ENCODE measurements at places on chromosomes 3 and 15.

DNA sequence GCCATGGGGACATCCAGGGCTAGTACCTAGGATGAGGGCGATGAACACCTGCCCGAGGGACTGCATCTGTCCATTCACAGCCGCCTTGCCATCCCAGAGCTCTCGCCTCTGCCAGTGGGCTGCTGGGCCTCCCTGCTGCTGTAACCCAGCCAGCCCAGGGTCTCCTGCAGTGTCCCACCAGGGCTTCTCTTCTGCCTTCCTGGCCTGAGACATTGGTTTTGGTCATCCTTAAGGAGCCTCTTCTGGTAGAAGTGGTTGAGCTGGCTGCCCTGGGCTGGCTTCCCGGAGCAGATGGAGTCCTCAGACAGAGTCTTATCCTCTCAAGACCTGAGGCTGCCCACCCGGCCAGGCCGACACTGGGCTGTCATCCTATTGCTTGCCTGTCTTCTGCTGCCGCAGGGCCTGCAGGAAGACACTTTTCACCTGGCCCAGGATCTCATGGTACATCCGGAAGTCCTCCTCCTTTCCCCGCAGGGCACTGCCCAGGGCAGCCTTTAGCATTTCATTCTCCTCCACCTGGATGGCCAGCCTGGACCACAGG, 6.1 kb upstream of the HHATL start:
- DNase-seq = no peak

GRCh38 chr3:115325539-115325938, 178.5 kb upstream of the ZBTB20 start:
- no peak for DNase-seq

DNA sequence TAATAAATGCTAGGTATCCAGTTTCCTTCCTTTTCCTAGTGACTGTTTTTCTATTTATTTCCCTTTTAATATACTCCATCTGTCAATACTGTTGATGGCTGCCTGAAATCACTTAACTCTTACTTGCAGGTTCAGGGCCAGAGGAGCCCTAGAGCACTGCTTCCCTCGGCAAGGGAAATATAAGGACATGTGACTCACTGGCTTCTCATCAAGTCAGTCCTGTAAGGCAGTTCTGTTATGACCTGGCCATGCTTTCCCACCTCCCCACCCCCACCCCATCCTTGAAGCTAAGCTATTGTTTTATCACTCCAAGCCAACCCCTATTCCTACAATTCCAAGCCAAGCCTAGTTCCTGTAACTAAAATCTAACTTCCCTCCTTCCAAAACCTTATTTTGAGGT, 800.7 kb downstream of the ROBO1 start:
- no peak for DNase-seq

GRCh38 chr15:65260968-65261367, 25.7 kb downstream of the PARP16 start:
- DNase-seq = no peak

- no peak for DNase-seq
Observed at GRCh38 chr15:72227720-72228119, 3.3 kb downstream of the PKM start.

DNA sequence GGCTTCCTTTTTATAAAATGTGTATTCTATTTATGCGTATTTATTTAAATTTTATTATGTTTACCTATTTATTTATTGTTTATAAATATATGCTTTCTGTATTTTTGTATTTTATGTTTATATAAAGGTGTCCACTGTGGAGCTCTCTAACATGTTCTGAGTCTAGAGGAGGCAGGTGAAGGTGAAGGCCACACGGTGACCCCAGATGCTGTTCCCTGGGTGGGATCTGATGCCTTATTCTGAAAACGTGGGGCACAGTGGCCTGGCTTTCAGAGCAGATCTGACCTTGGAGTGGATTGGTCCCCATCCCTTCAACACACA, 104.7 kb upstream of the SLC7A14 start:
- DNase-seq = no peak

GRCh38 chr3:29764603-29765254, 483.9 kb downstream of the RBMS3 start:
- DNase-seq = no peak

- no peak for DNase-seq
Observed at GRCh38 chr15:65695081-65695480, 73.3 kb downstream of the SLC24A1 start.

DNA sequence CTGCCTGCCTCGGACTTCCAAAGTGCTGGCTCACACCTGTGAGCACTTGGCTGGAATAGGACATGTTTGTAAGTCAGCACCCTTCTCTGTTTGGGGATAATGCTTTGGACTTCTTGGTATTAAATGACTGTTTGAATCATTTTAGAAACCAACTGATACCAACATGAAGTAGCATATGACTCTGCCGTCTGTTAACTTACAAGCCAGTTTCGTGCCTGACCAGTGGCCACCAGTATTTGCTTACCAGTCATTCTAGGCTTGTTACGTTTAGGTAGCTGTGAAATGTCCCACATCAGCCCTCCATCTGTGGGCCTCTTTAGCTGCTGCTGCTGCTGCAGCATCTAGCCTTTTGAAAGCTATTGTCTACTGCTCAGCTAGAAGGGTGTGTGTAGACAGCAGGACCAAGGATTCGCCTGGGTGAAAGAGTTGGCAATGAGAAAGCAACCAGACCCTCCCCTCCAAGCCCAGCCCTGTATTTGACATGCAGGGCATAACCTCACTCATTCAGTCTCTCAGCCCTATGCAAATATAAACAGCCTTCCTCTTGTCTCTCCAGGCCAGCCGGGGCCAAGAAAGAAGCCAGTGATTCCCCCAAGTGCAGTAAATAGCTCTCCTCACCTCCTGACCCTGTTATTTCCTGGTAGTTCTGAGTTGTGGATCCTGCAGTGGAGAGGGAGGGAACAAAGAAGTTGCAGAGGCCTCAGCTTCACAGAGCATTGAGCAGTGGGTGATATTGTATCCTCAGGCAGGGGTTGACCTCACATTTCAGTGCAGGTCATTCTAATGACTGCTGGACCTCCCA, 51.0 kb downstream of the NKIRAS1 start:
- no peak for DNase-seq

DNA sequence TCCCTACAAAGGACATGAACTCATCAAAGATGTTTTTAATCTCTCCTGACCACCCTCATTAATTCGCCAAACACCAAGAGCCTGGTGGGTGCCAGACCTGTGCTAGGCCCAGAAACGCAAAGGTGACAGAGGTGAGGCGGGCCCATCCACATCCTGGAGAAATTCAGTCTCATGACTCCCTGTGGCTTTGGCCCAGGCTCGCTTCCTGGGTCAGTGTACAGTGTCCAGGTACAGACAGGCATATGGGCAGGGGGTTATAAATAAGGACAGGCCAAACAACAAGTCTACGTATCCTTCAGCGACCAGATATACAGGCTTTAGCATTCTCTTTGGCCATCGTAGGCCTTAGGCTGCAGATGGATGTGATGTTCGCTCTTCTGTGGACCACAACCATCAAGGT, 945 bp upstream of the PLA2G4F start:
- no peak for DNase-seq

- DNase-seq = no peak
Observed at GRCh38 chr3:185632996-185633395, 46.9 kb downstream of the SENP2 start.

- no peak for DNase-seq
Observed at GRCh38 chr3:8239095-8239494, 262.5 kb upstream of the LMCD1 start.

DNA sequence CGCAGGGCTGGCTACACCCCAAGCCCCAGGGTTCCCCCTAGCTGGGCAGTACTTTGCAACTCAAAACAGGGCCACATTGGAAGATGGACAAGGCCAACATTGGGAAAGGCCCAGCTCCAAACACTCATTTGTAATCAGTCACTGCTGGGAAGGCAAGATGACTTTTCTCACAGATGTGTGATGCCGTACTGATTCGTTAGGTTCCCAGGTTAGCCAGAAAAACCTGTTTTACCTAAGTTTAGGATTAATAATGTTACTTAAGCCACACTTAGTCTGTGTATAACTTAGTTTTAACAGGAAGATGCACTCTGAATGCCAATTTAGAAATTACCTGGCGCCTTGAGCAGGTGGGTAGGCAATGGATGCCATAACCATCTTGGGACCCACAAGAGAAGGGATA, 71.0 kb downstream of the ITGB5 start:
- no peak for DNase-seq

- DNase-seq = no peak
Observed at GRCh38 chr3:43919029-43919428, 228.3 kb downstream of the ABHD5 start.

GRCh38 chr3:184635126-184635525, 73.5 kb downstream of the EPHB3 start:
- DNase-seq = no peak

DNA sequence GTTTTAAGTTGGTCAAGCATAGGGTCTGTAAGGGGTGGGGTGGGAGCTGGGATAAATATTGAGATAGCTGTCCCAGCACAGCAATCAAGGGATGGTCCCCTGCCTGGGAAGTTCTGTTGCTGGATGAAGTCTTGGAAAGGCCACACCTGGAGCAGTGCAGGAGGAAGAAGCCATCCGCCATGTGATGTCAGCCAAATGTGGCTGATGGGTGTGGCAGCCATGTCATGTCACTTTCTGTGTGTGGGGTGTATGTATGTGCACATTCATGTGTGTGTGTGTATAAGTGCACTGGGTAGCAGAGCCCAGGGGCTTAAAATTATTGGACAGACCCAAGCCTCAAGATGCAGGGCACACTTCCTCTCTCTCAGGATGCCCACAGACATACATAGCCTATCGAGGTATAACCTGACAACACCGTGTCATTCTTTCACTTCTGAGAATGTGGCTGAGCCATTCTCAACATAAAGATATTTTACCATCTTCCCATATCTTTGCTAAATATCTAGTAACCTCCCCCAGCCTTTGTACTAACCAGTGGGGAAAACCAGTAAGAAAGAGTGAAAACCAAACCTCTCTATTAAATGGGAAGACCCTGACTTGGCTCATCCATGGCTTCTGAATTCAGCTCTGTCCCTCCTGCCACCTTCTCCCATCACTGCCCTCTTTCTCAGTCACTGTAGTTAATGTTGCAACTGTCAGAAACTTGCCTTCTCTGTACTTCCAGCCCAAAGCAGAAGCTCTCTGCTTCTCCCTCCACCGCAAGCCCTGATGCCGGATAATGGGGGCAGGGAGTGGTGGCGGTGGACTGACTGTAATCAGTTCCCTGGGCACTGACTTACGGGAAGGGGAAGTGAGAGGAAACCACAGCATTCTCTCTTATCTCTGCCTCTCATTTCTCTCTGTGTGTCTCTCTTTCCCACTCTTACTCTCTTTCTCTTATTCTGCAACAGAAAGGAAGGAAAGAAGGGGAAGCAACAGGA, 11.2 kb downstream of the TNFSF10 start:
- peak; percentile 90 for DNase-seq

GRCh38 chr3:119829420-119829819, 47.5 kb downstream of the NR1I2 start:
- no peak for DNase-seq

GRCh38 chr3:75136100-75136897, 521.8 kb upstream of the CNTN3 start:
- DNase-seq = no peak

- no peak for DNase-seq
Observed at GRCh38 chr15:90911906-90912769, 9.0 kb downstream of the MAN2A2 start.

DNA sequence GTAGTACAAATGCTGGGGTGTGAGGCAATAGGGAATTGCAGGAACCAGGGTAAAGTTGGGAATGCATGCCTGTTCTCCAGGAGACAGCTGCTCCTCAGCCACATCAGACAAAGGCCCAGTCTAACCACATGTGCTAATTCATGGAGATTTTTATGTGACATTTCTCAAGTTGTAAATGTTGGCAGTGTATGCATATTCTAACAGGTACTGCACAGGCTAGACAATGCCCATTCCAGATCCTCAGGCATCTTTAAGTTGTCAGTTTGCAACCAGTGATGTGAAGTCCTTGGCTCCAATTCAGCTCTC, 84.9 kb downstream of the EEFSEC start:
- DNase-seq = no peak

- DNase-seq = no peak
Observed at GRCh38 chr15:80403712-80404056, 498 bp upstream of the ARNT2 start.

DNA sequence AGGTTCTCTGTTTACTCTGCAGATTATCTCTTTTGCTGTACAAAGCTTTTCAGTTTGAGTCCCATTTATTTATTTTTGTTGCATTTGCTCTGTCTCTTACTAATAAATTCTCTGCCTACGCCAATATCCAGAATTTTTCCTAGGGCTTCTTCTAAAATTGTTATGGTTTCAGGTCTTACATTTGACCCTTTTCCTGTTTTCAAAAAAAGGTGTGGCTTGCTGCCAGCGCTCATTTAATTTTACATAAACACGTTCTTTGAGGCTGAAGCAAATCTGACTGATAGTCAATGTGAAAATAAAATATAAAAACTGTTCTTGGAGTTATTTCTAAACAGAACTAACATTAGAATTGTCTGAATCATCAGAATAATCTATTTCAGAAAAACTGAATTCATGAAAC, 32.1 kb downstream of the DCBLD2 start:
- DNase-seq = no peak

DNA sequence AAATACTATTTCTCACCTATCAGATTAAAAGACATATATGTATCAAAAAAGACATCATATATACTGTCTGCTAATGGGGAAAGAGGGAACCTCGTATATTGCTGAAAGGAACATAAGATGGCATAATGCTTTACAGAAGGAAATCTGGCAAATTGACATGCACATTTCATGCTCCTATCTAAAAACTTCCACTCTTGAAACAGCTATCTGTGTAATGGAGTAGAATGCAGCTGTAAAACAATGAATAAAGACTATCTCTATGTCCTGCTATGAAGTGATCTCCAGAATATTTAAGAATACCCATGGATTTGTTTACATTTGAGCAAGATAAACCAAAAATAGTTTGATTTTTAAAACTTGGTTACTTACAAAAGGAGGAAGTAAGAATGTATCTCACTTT, 107.4 kb downstream of the TBL1XR1 start:
- DNase-seq = no peak

DNA sequence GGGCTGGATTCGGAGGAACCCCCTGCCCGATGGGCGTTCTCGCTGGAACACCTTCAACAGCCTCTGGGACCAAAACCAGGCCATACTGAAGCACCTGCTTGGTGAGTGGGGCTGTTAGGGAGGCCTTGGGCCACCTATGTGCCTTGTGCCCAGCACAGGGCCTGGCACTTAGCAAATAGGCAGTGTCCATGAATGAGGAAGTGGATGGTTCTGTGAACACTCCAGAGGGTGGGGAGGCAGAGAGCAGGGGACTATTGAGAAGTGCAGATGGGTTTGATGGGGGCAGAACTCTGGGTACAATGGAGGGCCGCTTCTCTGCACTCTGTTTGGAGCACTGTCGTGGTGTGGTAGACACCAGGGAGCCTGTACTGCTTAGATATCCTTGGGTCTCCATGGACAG, 1.5 kb downstream of the ECE2 start:
- no peak for DNase-seq

- no peak for DNase-seq
Observed at GRCh38 chr3:175879417-175879816, 1020.3 kb downstream of the NAALADL2 start.

GRCh38 chr3:58952128-58952917, 97.5 kb downstream of the CFAP20DC start:
- no peak for DNase-seq

Data from GDM1 (cell line).